Sigmoid colon (tissue), 7 donors: ENCODE measurements at places on chromosomes 16 and 17. TPM values are rescaled to one million over a fixed set of nuclear protein-coding genes. Genes with fewer than 3 reads are reported as not detected.

DNA sequence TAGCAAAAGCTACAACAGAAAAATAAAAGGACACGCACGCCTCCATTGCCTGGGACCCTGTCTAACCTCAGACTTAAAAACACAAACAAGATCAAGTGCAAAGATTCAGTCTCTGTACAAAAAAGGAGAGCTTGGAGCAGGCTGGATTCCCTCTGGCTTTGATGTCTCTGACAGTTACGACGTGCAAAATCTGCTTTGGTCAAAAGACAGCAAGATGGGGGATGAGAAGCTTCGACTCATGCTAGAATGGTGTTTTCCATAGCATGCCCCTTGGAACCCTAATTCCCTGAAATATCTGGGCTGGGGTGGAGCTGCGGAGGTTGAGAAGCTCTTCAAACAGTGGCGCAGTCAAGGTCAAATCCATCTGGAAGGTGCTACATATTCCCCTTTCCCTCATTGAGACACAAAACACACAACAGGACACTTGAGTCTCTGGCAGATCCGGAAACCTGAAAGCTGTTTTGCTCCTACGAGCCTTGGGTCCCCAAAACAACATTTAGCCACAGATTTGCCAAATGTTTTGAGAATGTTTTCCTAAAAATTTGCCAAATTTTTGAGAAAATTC lies 9.1 kb downstream of the MYH11 start:
- DNase-seq = peak; percentile 64
- peak overlapping the region; percentile 98 for H3K27ac ChIP-seq
- H3K4me1 ChIP-seq = no peaks in the 10 kb centered on the region

DNA sequence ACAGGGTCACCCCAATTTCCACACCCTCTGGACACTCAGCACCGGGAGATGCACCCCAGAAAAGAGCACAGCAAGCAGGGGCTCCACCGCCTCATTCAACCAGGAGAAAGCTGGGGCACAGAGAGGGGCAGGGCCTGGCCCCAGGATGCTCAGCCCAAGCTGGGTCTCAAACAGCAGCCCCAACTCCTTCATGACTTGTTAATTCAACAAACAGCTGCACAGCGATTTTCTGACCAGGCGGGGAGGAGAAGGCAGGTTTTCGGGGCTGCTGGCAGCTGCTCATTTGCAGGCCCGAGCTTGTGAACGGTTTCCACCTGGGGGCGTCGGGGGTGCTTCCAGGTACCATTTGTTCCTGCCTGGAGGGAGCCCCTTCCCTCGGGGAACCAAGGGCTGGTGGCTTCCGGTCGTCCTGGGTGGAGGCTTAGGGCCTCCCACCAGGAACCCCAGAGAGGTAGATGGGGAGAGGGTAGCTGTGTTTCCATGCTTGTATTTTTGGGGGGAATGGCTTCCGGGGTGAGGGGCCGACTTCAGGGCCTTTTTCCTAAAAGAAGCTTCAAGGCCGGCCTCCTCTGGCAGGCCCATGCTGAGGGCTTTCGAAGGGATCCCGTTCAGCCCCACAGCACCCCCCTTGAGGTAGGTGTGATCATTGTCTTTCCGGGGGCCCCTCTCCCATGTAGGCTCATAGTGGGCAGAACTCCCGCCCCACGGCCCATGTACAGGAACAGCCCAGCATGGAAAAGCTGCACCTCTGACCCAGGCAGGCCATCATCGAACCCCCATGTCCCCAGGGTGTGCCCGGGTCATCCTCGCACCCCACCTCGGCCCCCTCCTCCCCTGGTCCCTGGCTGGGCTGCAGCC lies 191.6 kb upstream of the GSE1 start:
- no peak overlapping the region for H3K27ac ChIP-seq
- H3K27me3 ChIP-seq = no peaks in the 10 kb centered on the region
- no peak overlapping the region for H3K4me3 ChIP-seq
- peaks cover 13% of the 10 kb centered on the region for H3K4me1 ChIP-seq
- peak; percentile 64 for DNase-seq

DNA sequence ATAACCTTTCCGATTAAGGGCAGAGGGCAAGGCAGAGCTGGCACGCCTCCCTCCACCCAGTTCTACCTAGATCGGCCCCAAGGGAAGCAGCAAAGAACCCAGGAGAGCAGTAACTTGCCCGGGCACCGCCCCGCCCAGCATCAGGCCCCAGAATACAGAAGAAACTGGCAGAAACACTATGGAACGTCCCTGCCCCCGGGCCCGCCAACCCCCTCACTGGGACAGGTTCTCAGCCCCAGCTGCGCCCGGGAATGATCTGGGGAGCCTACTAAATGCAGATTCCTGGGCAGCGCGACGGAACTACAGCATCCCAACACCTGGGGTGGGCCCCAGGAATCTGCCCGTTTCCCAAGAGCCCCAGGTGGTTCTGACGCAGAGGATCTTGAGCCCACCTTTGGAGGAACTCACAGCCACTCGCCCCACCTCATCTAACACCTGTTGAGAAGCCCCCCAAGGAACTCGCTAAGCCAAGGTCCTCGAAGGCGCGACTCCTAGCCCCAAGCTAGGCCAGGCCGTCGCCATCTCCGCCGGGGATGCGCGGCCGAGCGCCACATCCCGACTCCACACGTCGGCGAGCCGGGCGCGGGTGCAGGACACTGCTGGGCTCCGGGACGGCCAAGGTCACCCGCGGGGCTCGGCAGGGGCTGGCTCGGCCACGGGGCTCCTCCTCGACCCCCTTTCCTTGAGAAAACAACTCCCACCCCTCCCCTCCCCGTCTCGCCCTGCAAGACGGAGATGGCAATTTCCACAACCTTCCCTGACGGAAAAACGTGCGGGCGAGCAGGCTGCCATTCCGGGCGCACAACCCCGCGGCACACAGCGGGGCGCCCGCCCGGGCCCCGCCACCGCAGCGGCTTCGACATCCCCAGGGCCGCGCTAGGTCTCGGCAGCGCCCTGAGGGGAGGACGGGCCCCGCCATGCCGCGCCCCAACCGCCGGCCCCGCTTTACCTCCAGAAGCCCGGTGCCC lies 913 bp downstream of the CDIP1 start:
- peaks cover 7% of the 10 kb centered on the region for H3K4me1 ChIP-seq
- H3K4me3 ChIP-seq = peak overlapping the region; percentile 86
- peaks cover 6% of the 10 kb centered on the region for H3K36me3 ChIP-seq
- H3K27ac ChIP-seq = peak overlapping the region; percentile 88
- peak; percentile 70 for DNase-seq
- H3K27me3 ChIP-seq = no peaks in the 10 kb centered on the region

FOXO3B gene
- not detected for polyA plus RNA-seq

DNA sequence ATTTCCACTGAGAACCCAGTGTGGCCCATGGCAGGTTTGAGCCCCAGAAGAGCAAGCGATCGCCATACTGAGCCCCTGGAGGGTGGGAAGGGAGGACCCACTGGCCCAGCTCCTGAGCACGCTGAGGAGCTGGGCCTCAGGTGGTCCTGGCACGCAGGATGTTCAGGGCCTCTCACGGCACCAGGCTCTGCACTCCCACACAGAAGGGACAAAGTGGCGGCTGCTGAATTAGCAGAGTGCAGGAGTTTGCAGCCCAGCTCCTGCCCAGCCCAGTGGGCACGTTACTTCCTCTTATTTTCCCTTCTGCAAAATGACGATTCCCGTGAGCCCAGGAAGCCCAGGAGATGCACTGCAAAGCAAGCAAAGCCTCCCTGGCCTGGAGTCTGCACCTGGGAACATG lies 42.3 kb upstream of the MTSS2 start:
- DNase-seq = no peak
- no peak overlapping the region for H3K4me3 ChIP-seq
- no peaks in the 10 kb centered on the region for H3K27me3 ChIP-seq
- peak overlapping the region; percentile 97 for H3K27ac ChIP-seq
- no peaks in the 10 kb centered on the region for H3K4me1 ChIP-seq

NKD1 gene
- 1.5 TPM for polyA plus RNA-seq

TBX6 gene
- polyA plus RNA-seq = 0.60 TPM

- no peak overlapping the region for H3K27ac ChIP-seq
- no peak overlapping the region for H3K4me3 ChIP-seq
- peak; percentile 43 for DNase-seq
- H3K36me3 ChIP-seq = no peaks in the 10 kb centered on the region
Measured at GRCh38 chr17:77343031-77343800, 202.4 kb downstream of the SEC14L1 start.

DNA sequence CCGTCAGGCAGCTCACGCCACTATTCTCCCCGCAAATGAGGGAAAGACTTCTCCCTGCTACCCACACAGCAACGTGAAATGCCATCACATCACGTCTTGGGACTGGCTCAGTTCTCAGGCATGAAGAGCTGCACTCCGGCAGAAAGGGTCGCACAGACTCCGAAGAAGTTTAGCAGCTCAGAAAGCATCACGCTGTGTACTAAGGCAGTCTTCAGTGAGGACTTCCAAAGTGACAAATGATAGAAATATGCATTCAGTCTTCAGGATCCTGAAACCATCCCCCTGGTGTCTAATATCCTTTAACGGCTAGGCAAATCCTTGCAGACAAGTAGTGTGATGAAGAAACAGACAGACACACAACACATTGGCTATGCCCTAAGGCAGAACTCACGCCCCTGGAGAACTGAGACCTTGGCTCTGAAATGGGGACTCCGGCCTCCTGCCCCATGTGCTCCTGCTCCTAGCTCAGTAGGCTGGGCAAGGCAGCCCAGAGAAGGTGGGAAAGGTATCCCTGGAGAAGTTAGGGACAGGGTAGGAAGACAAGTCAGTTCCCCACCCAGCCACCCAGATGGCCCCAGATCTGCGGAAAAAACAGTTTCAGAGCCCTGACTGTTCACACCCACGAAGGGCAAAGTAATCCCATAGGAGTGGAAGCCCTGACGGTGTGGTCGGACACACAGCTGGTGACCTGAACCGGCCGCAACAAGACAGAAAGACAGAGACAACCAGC lies 1.6 kb downstream of the XYLT1 start:
- no peak for DNase-seq
- H3K4me3 ChIP-seq = peak overlapping the region; percentile 97
- H3K27ac ChIP-seq = peak overlapping the region; percentile 92

RAB37 gene
- 16.9 TPM for polyA plus RNA-seq

DNA sequence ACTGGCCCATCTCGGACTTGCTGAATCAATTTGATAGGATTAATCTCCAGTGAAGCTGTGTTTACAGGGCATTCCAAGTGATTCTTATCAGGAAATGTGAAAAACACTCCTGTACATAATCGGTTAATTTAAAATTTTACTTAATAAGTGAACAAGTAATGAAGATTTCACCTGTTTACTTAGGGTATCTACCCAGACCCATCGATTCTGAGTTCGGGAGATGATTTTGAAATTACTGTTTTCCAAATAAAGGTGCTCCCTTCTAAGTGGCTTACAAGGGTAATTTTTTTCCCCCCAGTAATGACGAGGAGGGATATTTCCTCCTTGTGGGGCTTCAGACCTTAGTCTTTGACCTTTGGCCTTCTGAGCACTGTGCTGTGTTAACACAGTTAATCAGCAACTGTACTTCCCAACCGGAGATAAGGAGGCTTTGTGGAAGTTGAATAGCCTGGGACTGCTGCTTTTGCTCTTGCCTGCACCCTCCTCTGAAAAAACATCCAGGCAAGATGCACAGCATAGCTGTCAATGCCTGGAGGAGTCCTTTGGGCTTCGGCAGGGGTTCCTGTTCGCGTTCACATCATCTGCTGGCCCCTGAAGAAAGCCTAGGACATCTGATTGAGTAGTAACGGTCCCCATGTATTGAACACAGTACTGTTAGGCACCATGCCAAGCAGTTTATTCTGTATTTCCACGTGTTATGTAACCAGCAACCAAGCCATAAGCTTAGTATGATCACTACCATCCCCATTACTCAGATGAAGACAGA lies 1.8 kb downstream of the FAHD1 start:
- peaks cover 44% of the 10 kb centered on the region for H3K4me1 ChIP-seq
- DNase-seq = no peak
- no peaks in the 10 kb centered on the region for H3K36me3 ChIP-seq
- no peak overlapping the region for H3K4me3 ChIP-seq
- no peaks in the 10 kb centered on the region for H3K27me3 ChIP-seq

PRSS8 gene
- polyA plus RNA-seq = 54.7 TPM

GRCh38 chr17:71995590-71995989 lies 125.2 kb upstream of the SOX9 start:
- no peak overlapping the region for H3K4me3 ChIP-seq
- no peak for DNase-seq
- H3K27ac ChIP-seq = no peak overlapping the region
- no peaks in the 10 kb centered on the region for H3K36me3 ChIP-seq

DNA sequence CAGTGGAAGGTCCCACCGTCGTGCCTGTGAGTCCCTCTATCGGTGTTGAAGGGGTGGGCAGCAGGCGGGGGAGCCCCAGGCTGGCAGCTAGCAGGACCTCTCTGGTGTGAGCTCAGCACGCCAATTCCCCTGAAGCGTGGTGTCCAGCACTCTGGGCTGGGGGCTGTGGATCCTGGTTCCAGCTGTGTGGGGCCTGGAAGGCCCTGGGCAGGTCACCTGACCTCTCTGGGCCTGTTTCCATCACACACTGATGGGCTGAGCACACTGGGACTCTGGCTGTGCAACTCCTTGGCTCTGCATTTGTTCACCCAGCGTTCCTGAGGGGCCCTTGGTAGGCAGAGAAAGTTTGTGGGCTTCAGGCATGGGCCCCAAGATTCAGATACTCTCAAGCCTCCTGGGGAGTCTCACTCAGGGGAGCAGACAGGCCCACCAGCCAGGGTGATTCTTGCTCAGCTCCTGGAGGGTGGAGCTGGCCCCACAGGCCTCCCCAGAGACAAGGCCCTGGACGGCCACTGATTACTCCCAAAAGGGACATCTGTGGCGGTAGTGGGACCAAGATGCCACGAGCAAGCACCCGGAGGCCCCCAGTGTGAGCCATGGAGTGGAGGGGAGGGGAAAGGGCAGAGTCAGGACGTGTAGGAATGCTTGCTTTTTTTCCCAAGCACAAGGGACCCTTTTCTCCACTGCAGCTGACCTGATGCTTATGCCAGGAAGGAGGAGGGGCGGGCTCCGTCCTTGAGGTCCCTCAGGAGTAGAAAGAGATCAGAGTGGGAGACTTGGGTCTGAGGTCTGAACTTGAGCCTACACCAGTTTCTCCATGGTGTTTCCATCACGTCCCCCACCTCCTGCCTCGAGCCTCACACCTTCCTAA lies 8.5 kb downstream of the SCGB1C2 start:
- H3K36me3 ChIP-seq = no peaks in the 10 kb centered on the region
- H3K27ac ChIP-seq = no peak overlapping the region
- no peaks in the 10 kb centered on the region for H3K27me3 ChIP-seq
- peaks cover 4% of the 10 kb centered on the region for H3K4me1 ChIP-seq

DNA sequence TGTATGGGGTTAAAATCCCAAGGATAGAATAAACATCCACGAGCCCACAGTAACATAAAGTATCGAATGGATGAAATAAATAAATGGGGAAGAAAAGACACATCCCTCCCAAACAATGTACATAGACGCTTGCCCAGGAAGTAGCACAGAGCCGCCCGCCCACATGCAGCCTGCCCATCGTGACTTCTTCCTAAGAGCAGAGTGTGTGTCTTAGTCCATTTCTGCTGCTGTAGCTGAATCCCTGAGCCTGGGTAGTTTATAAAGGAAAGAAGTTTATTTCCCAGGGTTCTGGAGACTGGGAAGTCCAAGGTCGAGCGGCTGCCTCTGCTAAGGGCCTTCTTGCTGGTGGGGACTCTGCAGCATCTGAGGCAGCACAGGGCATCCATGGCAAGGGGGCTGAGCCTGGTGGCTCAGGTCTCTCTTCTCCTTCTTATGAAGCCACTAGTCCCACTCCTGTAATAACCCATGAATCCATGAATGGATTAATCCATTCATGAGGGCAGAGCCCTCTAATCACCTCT lies 39.4 kb upstream of the ZNF469 start:
- no peaks in the 10 kb centered on the region for H3K36me3 ChIP-seq
- no peaks in the 10 kb centered on the region for H3K27me3 ChIP-seq
- H3K4me3 ChIP-seq = no peak overlapping the region
- no peak for DNase-seq
- no peak overlapping the region for H3K27ac ChIP-seq
- H3K4me1 ChIP-seq = no peaks in the 10 kb centered on the region

SPATA22 gene
- 0.06 TPM for polyA plus RNA-seq

SYCE1L gene
- 1.2 TPM for polyA plus RNA-seq
